ENCODE measurements at places on chromosomes 6 and 20.
A peak's percentile ranks its signal among the peaks of the same experiment; 100 is the strongest.

DNA sequence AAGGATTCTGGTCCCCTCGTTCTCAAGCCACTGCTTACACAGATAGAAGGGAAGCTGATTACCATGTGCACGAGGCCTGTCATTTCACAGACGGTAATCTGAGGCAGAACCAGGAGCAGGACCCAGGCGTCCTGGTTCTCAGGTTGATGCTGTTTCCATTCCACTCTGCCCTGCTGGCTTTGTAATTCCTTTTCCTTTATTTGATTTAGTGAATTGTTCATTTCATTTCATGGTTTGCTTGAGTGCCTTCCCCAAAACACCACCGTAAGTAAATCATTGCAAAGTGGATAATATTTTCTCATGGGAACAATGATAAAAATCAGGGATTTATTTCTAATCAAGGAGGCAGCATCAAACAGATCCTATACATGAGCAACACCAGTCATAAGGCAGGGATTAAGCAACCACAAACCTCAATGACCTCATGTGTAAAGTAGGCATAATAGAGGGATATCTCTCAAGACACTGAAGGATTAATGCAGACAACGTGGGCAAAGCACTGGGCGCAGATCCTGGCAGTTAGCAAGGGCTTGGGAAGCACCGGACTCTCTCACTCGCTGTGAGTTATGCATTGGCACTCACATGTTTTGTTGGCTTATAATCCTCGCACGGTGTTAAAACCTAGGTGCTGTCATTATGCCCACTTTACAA lies 229.5 kb upstream of the FOXQ1 start:
- no peak for DNase-seq

GRCh38 chr20:34016736-34017135 lies 23.0 kb downstream of the RALY start:
- no peak for DNase-seq

GRCh38 chr6:88702956-88703556 lies 260.4 kb downstream of the RNGTT start:
- no peak for DNase-seq

DNA sequence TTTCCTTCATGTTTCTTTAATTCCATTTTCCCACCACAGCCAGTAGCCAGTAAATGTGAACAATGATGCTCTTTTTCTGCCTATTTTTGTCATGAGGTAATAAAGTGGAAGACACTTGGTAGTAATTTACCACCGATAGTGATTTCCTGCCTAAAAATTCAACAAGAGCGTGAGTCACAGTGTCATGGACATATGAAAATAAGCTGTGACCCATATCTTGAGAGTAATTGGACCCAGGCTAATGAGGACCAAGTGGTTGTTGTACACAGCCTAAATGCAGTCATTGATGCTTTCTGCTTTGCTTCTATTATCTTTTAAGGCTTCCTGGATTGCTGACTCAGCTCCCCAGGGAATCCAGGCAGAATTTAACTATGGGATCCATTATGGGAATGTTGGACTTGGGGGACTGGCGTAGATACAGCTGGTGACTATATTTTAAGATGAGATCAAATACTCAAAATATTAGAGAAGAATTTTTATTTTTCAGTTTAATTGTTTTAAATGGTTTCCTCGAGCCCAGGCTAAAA lies 265.9 kb upstream of the FERMT1 start:
- DNase-seq: no peak

DNA sequence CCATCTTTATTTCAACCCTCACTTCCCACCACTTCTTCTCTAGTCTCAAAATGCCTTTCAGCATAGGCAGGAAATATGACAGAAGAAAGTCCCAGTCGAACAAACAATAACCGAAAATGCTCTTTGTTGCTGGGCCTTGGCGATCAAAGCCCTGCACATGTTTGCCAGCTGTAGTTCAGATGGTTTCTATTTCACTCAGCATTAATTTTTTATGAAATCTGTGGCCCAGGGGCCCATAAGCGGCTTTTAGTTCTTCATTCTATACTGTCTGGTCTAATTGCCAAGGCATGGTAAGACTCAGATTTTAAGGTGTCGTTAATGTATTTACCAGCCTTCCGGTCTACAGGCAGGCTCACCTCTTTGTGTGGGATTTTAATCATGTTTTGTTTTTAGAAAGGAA lies 10.9 kb upstream of the F13A1 start:
- DNase-seq: no peak

DNA sequence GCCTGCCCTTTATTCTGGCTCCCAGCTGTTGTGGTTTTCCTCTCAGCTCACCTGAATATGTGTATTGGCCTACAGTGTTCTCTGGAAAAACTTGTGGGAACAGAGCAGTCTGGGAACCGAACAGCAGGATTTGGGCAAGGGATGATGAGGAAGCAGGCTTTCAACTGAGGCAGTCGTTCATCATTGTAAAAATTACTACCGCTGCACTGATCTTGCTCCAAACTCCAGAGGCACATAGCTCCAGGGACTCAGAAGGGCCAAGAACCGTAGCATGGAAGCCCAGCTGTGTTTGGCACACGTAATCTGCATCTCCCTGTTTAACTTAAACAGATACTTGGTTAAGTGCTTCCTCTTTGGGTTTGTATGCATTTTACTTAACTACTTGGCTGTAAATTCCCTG lies 48.3 kb upstream of the EEF1A1 start:
- DNase-seq: no peak

DNA sequence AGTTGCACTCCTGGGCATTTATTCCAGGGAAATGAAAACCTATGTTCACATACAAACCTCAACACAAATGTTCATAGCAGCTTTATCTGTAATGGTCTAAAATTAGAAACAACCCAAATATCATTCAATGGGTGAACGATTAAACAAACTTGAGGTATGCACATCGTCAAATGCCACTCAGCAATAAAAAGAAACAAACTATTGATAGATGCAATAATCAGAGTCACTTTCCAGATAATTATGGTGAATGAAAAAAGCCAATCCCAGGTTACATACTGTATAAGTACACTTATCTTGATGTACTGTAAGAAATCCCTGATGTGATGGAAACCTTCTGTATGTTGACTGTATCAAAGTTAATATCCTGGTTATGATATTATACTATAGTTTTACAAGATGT lies 38.8 kb downstream of the RNF24 start:
- no peak for DNase-seq

DNA sequence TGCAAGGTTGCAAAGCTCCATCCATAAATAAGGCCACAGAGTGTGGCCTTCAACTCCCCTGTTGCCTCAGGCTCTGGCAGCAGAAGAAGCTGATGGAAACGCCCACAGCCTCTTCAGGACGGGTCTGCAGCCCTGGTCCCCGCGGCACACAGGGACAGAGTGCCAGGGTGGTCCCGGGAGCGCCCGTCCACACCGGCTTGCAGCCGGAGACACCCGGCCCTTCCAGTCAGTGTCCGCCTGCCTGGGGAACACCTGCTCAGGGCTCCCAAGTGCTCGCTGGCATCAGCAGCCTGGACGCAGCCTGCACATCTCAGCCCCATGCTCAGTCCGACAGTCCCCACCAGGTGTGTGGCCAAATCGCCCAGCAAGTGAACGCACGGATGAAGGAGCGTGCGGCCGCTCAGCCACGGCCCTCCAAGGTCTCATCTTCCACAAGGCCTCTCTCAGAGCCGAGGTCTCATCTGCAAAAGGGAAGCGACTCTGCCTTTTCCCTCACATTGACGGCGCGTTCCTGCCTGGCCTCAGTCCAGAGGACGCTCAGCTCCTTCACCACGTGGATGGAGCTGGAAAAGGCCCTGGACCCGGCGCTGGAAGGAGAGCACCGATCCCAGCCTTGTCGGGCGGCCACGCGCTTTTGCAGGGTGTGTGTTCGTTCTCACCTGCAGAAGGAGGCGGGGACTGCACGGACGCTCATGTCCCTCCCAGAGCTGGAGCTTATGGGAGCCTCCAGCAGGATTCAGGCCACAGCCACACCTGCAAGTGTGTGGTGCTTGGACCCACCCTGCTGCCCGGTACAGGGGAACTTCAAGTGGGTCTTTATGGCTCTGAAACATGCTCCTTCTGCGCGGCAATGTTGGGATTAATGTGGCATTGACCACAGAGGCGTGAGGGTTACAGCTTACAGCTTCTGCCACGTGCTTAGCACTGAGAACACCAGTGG lies 180.4 kb downstream of the DLL1 start:
- DNase-seq: peak; percentile 4

DNA sequence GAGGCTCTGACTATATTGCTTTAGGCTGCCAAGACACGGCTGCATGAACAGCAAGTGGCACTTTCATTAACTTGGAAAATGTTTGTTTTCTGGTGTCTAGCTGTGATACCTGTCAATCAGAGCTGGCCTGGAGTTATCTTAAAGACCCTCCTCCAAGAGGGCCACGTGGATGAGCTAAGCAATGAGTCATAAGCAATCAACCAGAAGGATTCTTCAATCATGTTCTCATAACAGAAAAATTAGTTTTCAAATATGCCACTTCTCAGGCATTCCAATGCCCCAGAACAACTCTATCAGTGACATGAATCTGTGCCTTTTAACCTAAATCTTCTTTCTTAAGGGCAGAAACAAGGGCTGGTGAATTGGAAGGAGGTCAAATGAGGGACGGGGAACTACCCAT lies 283.0 kb downstream of the HTR1B start:
- no peak for DNase-seq

DNA sequence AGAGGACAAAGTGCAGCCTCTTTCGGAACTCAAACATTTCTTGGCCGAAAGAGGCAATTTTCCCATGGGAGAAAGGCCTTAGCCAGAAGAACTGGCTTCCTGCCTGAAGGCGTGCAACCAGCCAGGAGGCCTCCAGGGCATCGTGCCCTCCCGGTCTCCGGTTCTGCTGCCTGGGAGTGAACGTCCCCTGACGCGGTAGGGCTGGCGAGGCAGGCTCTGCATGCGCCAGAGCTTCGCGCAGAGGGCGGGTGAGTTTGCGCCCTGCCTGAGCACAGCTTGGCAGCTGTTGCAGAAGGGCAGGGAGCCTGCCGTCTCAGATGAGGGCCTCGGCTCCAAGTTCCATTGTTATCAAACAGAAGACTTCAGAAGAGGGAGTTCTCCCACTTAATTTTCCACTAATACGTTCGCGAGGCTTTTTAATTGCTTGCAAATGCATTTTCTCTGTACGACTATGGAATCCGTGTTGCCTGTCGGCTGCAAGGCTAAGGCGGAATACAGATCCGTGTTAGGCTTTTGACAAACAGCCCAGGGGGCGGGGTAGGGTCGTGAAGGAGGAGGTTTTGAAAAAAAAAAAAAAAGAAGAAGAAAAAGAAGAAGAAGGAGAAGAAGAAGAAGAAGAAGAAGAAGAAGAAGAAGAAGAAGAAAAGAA lies 5.5 kb upstream of the TFAP2D start:
- no peak for DNase-seq
